ENCODE measurements at places on chromosomes 16 and 17.

DNA sequence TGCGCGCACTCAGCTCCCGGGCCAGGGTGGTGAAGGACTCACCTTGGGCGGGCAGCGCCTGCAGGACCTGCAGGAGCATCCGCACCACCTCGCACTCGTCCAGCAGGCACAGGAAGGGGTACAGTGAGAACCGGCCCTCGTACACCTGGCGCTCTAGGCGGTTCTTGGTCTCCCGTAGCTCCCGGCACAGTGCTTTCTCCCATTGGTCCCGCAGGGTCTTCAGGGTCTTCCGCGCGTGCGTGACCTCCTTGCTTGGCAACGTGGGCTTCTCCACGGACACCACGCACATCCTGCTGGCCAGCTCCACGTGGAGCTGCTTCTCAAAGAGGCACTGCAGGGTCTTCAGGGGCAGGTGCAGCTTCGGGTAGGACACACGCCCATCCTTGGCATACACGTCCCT, 74.1 kb upstream of the MED13 start:
- no peak for DNase-seq

- DNase-seq = no peak
Measured at GRCh38 chr17:15918661-15919259, 26.2 kb upstream of the ADORA2B start.

GRCh38 chr16:1963806-1964505, 670 bp downstream of the RPS2 start:
- DNase-seq = no peak

GRCh38 chr16:50275428-50276325, 9.3 kb downstream of the ADCY7 start:
- no peak for DNase-seq

DNA sequence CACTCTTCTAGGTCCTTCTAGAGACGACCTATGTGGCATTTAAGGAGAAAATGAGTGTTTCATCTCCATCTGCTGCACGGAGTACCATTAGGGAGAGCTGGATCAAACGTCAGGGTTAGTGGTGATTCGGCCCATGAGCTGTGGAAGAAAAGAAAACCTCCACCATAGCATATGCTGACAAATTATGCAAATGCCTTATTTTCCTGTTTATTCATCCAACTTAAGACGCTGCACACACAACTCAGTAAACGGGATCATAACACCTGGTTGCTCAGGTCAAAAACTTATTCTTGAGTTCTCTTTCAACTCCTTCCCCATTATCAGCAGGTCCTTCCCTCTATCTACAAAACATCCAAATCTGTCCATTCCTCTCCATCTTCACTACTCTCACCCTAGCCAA, 1.3 kb upstream of the MOSMO start:
- no peak for DNase-seq

- no peak for DNase-seq
Measured at GRCh38 chr17:64223931-64224629, 39.0 kb downstream of the TEX2 start.

DNA sequence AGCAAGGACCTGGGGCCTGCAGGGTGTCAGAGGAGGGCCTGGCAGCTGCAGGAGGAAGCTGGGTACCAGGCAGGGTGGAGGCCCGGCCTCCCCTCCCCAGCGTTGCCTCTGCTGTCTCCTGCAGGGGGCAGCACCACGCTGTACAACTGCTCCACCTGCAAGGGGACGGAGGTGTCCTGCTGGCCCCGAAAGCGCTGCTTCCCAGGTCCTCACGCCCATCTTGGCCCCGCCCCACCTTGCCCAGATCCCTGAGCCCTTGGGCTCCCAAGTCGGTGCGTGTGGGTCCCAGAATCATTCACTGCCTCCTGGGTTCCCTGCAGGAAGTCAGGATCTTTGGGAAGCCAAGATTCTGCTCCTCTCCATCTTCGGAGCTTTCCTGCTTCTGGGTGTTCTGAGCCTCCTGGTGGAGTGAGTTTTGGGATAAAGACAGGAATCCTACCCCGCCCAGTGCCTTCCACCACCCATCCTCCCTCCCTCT, 1.2 kb downstream of the TMEM95 start:
- no peak for DNase-seq

- DNase-seq = no peak
Measured at GRCh38 chr17:8287651-8288335, 677 bp upstream of the RANGRF start.

- no peak for DNase-seq
Measured at GRCh38 chr17:65039336-65039988, 17.1 kb downstream of the GNA13 start.

DNA sequence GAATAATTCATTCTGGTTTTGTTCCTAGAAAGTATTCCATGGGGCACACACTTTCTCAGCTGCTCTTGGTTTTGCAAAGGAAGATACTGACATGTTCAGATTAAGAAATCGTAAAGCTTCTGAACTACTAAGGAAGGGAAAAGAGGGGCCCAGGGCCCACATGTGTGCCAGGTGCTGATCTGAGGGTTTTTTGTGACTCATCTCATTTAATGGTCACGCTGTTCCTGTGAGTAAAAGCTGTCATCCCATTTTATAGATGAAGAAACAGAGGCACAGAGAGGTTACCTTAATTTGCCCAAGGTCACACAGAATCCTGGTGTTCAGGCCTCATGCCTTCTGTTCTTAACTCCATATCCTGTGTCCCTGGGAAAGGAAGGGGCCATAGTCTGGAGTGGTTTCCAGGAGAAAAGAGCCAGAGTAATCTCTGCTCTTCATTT, 113.2 kb downstream of the MSI2 start:
- no peak for DNase-seq

- DNase-seq = no peak
Measured at GRCh38 chr16:86734543-86735460, 156.5 kb downstream of the FOXL1 start.

- DNase-seq = no peak
Measured at GRCh38 chr17:63961355-63962212, 11.1 kb downstream of the SCN4A start.

GRCh38 chr17:1561420-1562175, 994 bp downstream of the PITPNA start:
- no peak for DNase-seq

DNA sequence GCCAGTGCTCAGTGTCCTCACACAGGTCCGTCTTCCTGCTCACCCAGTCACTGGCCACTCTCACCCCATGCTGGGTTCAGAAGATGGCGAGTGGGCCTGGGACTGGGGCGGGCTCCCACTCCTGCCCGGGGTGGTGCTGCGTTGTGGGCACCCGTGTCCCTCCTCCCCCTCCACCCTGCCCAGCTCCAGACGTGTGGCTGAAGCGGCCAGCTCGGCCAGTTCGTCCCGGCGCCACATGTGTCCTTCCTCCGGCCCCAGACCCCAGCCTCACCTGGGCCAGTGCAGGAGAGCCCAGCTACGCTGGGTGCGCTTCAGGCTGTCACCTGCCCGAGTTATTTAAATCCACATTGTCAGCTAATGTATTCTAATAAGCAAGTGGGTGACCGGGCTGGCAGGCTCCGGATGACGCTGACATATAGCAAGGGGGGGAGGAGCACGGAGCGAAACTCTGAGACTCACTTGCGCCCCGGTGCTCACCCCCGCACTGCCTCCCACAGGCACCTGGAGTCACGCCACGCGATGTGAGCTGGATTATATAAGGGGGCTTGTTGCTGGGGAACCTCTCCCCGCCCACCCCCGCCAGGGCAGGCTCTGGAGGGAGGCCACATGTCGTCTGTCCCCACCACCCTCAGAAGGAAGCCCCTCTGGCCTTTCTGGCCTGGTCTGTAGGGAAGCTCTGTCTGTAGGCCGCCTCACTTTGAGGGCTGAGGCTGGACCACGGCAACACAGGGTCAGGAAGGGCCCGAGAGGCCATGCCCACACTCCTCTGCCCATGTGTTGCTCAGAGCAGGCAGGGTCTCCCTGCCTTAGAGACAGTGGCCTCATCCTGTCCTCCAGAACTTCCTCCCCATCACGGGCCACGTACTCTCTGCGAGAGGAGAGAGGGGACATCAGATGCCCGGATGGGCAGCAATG, 7.1 kb upstream of the BAIAP2 start:
- DNase-seq = no peak
